Activated CD4-positive, alpha-beta memory T cell treated with anti-CD3 and anti-CD28 coated beads, Interleukin-2, amount 10 ng/mL, durations not matched to agents 7 days and 5 days (primary cell): ENCODE measurements at places on chromosomes 6 and 20. TPM values are rescaled to one million over a fixed set of nuclear protein-coding genes. Genes with fewer than 3 reads are reported as not detected.

GRCh38 chr20:52372169-52372568 is 180.6 kb upstream of the ZFP64 start:
- H3K4me1 ChIP-seq, result no peaks in the 10 kb centered on the region
- no peaks in the 10 kb centered on the region for H3K36me3 ChIP-seq
- no peak for DNase-seq
- no peaks in the 10 kb centered on the region for H3K27me3 ChIP-seq
- no peak overlapping the region for H3K27ac ChIP-seq
- no peak overlapping the region for H3K4me3 ChIP-seq

MAFB gene
- total RNA-seq, result 0.33 TPM

DNA sequence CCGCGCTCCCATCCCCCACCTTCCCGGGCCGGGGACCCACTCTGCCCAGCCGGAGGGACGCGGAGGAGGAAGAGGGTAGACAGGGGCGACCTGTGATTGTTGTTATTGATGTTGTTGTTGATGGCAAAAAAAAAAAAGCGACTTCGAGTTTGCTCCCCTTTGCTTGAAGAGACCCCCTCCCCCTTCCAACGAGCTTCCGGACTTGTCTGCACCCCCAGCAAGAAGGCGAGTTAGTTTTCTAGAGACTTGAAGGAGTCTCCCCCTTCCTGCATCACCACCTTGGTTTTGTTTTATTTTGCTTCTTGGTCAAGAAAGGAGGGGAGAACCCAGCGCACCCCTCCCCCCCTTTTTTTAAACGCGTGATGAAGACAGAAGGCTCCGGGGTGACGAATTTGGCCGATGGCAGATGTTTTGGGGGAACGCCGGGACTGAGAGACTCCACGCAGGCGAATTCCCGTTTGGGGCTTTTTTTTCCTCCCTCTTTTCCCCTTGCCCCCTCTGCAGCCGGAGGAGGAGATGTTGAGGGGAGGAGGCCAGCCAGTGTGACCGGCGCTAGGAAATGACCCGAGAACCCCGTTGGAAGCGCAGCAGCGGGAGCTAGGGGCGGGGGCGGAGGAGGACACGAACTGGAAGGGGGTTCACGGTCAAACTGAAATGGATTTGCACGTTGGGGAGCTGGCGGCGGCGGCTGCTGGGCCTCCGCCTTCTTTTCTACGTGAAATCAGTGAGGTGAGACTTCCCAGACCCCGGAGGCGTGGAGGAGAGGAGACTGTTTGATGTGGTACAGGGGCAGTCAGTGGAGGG is 2.8 kb downstream of the SOX4 start:
- H3K27me3 ChIP-seq, result peaks cover 48% of the 10 kb centered on the region
- H3K36me3 ChIP-seq, result peaks cover 12% of the 10 kb centered on the region
- no peak for DNase-seq
- H3K27ac ChIP-seq, result peak overlapping the region; percentile 16
- peaks cover 22% of the 10 kb centered on the region for H3K4me1 ChIP-seq
- peak overlapping the region; percentile 73 for H3K4me3 ChIP-seq

RHAG gene
- total RNA-seq, result not detected

- peaks cover 5% of the 10 kb centered on the region for H3K4me1 ChIP-seq
- peaks cover 36% of the 10 kb centered on the region for H3K36me3 ChIP-seq
- no peak overlapping the region for H3K27ac ChIP-seq
- H3K4me3 ChIP-seq, result no peak overlapping the region
- DNase-seq, result peak; percentile 27
- H3K27me3 ChIP-seq, result no peaks in the 10 kb centered on the region
These were observed 41.5 kb downstream of the MYH7B start for GRCh38 chr20:34997131-34997561.

- H3K4me3 ChIP-seq, result no peak overlapping the region
- peaks cover 37% of the 10 kb centered on the region for H3K4me1 ChIP-seq
- peaks cover 51% of the 10 kb centered on the region for H3K27me3 ChIP-seq
- H3K36me3 ChIP-seq, result peaks cover 3% of the 10 kb centered on the region
These were observed 17.9 kb downstream of the HLA-G start for GRCh38 chr6:29845405-29846006.

DNA sequence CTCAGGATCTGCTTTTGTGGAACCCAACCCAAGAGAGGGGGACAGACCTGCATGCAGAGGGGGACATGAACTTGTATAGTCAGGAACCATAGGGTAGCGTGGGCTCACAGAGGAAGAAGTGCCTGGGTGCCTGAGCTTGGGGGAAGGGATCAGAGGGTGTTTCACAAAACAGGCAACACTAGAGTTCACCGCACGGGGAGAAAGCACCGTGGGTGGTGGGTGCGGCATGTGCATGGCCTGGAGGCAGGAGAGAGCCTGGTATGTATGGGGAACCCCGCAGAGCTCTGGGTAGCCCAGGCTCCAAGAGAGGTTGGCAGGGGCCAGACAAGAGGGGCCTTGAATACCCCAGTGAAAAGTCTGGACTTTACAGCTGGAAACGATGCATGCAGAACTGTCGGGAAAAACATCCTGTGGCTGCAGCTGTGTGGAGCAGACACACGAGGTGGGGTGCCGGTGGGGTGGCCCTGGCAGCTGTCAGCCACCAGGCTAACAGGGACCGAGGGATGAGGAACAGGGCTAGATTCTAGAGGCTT is 6.7 kb upstream of the EMILIN3 start:
- no peak for DNase-seq
- no peaks in the 10 kb centered on the region for H3K36me3 ChIP-seq
- H3K27me3 ChIP-seq, result peaks cover 24% of the 10 kb centered on the region
- no peak overlapping the region for H3K27ac ChIP-seq

- no peak overlapping the region for H3K27ac ChIP-seq
- H3K4me3 ChIP-seq, result no peak overlapping the region
- DNase-seq, result no peak
These were observed 735.4 kb downstream of the CBLN4 start for GRCh38 chr20:55269913-55270312.

DNA sequence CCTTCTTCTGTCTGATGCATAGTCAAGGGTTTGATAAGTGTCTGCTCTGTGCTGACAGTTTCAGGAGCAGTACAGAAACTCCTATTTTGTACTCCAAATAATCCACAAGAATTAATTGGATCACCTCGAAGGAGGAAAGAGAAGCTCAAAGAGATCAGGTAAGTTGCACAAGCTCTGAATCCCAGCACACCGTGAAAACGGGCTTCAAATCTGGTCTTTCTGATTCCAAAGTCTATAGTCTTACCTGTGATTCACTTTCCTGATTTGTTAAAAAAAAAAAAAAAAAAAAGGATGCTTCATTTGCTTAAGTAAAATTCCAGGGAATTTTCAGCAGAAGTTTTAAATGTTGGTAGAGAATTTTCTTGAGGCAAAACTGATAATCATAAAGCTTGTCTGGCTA is 155.8 kb upstream of the ESR1 start:
- no peak overlapping the region for H3K27ac ChIP-seq
- DNase-seq, result no peak
- H3K4me1 ChIP-seq, result no peaks in the 10 kb centered on the region
- peaks cover 17% of the 10 kb centered on the region for H3K27me3 ChIP-seq

GRCh38 chr6:130407032-130407431 is 41.2 kb downstream of the TMEM200A start:
- no peak for DNase-seq
- H3K4me3 ChIP-seq, result no peak overlapping the region
- no peaks in the 10 kb centered on the region for H3K36me3 ChIP-seq
- no peaks in the 10 kb centered on the region for H3K27me3 ChIP-seq
- H3K27ac ChIP-seq, result no peak overlapping the region

DNA sequence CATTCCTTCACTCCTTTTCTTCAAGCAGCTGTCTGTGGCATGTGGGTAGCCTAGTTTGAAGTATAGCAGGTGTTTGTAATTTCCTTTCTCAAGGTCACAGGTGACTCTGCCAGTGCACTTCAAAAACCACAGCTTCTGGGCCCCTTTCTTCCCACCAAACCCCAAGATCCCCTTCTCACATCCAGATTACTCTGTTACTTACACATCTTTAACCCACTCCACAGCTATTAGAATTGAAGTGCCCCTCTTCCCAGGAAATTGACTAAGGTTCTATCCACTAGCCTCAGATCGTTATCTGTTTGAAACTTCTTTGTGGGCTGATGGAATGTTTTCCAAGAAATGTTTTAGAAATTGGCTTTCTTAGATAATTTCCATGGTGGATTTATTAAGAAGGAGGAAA is 150.8 kb downstream of the AHI1 start:
- no peaks in the 10 kb centered on the region for H3K27me3 ChIP-seq
- no peak for DNase-seq
- H3K4me1 ChIP-seq, result peaks cover 8% of the 10 kb centered on the region
- no peak overlapping the region for H3K27ac ChIP-seq
- H3K36me3 ChIP-seq, result peaks cover 9% of the 10 kb centered on the region
- no peak overlapping the region for H3K4me3 ChIP-seq

DNA sequence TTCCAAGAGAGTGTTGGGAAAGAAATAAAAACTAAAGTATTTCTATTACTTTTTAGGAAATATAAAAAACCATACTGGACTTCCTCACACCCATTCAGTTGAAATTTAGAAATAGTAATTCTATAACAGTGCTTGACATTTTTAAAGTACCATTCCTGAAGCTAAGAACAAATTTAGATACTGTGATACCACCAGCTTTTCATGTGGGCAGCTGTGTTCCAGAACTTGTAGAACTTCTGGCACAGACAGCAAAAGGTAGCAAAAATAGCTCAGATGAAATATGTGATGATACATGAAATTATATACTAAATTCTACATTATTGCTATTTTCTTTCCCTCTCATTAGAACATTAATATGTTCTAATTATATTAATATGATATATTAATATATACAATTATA is 346.5 kb downstream of the SYNE1 start:
- H3K27ac ChIP-seq, result no peak overlapping the region
- H3K27me3 ChIP-seq, result no peaks in the 10 kb centered on the region
- H3K4me3 ChIP-seq, result no peak overlapping the region
- H3K36me3 ChIP-seq, result peaks cover 37% of the 10 kb centered on the region
- no peaks in the 10 kb centered on the region for H3K4me1 ChIP-seq
- no peak for DNase-seq

DNA sequence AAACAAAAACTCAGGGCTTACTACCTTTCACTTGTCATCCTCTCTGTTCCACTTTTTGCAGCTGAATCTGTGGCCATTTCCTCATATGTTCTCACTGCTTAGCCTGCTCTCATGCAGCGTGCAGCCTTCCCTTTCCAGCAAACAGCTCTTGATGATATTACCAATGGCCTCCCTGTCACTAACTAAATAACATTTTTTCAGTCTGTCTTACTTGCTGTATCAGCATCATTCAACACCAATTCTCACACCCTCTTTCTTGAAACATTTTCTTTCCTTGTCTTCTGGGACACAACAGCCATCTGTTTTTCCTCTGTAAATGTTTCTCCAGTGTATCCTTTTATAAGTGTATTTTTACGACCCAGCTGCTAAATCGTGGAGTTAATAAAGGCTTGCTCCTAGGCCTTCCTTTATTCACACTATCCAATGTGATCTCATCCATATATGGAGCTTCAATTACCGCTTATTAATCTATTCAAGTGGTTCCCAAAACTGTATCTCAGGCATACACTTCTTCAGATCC is 523.6 kb upstream of the RNF217 start:
- H3K27ac ChIP-seq, result no peak overlapping the region
- H3K4me3 ChIP-seq, result no peak overlapping the region
- DNase-seq, result no peak
- no peaks in the 10 kb centered on the region for H3K4me1 ChIP-seq
- H3K36me3 ChIP-seq, result no peaks in the 10 kb centered on the region

- no peaks in the 10 kb centered on the region for H3K4me1 ChIP-seq
- no peak for DNase-seq
- no peak overlapping the region for H3K27ac ChIP-seq
These were observed 56.9 kb downstream of the BMP5 start for GRCh38 chr6:55818482-55818881.

DNA sequence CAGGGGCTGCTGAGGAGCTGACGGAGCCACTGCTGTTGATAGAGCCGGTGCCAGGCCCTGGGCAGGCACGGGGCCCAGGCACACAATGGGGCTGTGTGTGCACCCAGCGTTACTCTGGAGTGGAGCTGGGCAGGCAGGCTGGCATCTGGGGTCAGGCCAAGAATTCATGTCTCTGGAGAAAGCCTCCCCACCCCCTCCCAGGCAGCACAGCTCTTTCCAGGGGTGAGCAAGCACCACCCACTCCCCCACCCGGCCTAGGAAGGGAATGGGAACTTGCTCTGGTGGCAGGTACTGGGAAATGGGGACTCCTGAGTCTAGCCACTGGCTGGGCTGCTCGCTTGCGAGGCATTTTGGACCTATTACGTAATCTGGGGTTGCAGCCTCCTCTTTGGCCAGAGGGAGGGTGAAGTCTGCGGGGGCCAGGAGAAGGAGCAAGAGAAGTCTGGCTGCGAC is 22.7 kb downstream of the TFEB start:
- H3K27me3 ChIP-seq, result no peaks in the 10 kb centered on the region
- DNase-seq, result no peak
- no peak overlapping the region for H3K4me3 ChIP-seq

DNA sequence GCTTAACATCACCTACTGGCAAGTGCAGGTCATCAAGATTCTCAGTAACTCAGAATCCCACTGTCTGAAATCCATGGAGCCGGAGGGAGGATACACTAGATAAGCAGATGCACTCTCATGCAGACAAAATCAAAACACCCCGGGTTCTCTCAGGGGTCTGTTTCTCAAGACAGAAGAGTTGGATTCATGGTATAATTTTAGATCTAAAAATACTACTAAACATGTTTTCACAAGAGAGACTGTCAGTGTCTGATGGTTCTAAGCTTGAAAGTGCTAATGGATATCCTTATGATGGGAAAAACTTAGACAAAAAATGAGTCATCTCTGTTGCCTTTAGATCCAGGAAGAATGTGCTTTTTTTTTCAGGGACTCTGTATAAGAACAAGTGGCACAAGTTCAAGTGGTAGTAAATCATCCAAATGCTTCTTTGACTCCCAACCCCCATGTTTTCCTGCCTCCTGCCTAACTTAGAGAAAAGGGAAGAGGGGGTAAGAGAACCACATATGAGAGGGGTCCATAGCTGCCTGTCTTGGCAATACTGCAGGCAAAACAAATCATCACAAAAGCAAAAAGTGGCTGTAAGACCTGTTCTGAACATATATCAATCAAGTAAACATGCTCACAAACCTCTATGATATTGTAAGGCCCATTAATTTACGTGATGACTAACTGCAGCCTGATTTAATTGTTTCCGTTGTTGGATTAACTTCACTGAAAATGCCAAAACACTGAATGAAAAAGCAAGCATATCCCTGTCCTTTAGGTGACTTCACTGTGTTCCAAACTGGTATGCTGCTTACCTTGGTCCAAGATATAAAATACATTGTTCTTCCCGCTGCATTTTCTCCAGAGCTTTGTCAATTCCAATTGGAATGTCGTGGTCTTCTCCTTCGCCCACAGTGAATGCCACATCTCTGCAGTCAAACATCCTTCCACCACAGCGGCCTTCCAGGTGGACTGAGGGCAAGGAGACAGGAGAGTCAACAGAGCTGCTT is 84.0 kb upstream of the TULP1 start:
- H3K36me3 ChIP-seq, result peaks cover 38% of the 10 kb centered on the region
- no peak overlapping the region for H3K27ac ChIP-seq
- H3K27me3 ChIP-seq, result no peaks in the 10 kb centered on the region
- peaks cover 40% of the 10 kb centered on the region for H3K4me1 ChIP-seq
- no peak for DNase-seq

- no peak overlapping the region for H3K4me3 ChIP-seq
- no peaks in the 10 kb centered on the region for H3K27me3 ChIP-seq
- H3K36me3 ChIP-seq, result peaks cover 26% of the 10 kb centered on the region
- peaks cover 38% of the 10 kb centered on the region for H3K4me1 ChIP-seq
- DNase-seq, result no peak
These were observed 1.4 kb downstream of the NNAT start for GRCh38 chr20:37522260-37523011.
